ENCODE measurements at places on chromosomes 1 and 21.

DNA sequence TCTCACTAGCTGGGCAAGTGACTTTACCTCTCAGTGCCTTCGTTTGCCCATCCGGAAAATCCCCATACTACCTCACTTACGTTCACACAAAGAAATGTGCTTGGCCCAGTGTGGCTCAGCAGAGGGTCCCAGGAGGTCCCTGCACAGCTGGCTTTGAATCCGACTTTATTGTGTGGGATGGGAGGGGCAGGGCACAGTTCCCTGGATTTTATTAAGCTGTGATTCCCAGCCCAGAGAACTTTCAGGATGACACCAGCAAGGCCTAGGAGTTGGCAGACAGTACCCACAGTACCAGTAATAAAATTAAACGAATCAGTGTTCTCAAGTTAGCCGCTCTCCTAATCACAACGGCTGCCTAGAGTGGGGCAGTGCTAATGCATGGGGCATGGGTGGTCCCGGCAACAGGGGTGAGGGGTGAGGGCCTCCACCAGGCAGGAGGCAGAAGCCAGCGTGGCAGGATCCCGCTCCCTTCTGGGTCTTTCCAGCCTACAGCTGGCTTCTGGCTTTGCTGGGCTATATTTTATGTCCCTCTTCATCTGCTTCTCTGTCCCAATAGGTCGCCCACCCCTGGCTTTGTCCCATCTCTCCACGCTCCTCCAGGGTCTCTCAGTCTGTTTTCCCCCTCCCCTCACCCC is 74.9 kb downstream of the VWA5B1 start:
- DNase-seq: no peak

GRCh38 chr1:94538243-94538827 is 3.2 kb downstream of the F3 start:
- no peak for DNase-seq

DNA sequence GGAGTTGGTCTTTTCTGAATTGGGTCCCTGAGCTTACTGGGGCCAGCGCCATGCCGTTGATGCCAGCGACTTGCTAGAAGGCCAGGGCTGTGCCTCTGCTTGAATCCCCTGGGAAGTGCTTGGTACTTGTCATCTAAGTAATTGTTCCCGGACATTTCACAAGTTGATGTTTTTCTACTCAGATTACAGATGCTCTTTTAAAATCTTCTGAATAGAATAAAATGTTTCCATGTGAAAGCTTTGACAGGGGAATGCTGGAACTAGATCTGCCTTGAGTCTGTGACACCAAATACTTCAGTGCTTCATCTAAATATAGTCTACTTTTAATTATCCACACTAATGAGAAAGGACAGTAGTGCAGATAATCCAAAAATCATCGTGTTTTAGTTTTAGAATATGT is 38.3 kb downstream of the PTGFRN start:
- DNase-seq: no peak

- no peak for DNase-seq
These were observed 14.0 kb upstream of the SARS1 start for GRCh38 chr1:109199710-109200109.

DNA sequence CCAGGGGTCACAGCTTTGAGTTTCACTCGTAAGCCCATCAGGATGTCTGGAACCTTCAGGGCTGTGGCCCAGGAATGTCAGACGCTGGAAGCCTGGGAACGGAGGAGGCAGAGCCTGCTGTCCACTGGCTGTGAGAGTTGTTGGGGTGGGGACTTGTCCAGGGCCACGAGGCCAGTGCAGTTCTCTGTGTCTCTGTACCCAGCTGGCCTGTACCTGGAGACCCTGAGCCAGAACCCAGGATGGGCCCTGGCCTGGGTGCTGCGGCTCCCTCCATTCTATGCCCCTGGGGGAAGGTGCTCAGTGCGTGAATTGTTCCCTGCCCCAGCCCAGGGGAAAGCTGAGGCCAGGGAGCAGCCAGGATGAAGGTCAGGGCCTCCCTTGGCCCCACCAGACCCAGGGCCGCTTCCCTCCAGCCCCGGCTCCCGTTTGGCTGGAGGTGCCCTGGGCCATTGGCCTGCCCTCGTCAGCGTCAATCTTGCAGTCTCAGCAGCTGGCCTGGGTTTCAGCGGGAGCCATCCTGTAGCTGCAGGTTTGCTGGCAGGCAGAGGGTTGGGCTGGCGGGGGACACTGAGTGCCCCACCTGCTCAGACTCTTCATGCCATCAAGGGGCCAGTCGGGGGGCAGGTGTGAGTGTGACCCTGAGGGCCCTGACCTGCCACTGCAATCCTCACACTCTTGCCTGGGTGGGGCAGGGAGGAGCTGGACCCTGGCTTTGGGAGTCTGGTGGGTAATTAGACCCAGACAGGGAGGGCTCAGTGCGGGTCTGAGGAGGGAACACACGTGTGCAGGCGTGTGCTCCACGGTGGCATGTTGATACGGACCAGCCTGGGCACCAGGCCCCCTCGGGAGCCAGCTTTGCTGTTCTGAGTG is 724 bp upstream of the CALML6 start:
- DNase-seq: no peak

DNA sequence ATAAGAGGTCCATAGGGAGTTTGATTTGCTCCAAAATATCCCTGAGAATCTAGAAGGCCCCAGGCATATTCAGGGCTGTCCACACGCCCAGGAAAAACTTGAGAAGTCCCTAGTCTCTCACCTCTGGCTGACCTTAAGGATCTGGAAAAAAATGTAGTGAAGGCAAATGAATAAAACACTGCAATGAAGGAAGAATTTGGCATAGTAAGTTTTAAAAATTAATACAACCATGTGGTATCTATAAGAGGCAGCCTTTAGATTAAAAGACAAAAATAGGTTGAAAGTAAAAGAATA is 91.3 kb downstream of the COLGALT2 start:
- DNase-seq: no peak

- no peak for DNase-seq
These were observed 144.2 kb downstream of the SYT2 start for GRCh38 chr1:202565890-202566602.

GRCh38 chr1:190196020-190196419 is 281.6 kb downstream of the BRINP3 start:
- no peak for DNase-seq

DNA sequence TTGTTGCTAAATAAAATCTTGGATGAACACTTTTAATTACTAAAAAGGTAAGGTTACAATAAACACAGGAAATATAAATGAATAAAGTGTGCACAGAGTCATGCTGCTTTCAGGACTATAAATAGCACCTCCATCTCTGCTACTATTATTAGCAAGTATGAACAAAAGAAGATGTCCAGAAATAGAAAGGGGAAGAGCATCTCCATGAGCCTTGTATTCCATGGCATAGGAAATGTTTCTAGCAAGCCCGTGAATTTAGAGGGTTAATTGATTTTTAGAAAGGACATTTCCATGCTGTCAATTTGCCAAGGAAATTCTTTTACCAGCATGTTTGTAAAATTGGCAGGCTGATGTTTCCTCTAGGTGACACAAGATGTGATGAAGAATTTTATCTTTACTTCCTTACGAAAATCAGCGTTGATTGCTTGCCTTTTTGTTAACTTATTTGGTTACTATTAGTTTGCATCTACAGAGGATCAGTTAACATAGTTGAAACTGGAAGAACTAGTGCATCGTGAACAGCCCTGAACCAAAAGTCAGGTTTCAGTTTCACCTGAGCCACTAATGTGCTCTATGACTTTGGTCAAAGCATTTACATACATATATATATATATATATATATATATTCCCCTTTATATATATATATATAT is 45.3 kb downstream of the NR5A2 start:
- DNase-seq: no peak

DNA sequence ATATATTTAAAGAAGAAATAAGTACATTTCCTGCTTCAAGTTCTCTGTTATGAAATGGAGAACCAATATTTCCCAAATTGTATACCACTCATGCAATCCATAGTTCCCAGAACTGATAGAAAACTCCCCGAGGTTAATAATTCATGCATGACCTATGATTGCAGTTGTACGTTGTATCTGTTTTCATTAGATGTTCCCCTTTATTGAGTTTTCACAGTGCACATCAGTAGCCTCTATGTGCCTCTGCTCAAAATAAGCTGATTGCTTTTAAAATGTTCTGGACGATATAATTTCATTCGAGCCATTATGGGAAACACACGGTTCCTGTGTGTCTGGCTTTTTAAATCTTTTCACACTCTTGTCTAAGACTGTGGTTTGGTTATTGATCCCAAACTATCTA is 253.1 kb upstream of the KIAA0040 start:
- DNase-seq: no peak

GRCh38 chr1:150256554-150257341 is 826 bp upstream of the CA14 start:
- no peak for DNase-seq

GRCh38 chr1:115768549-115768948 is at the start of gene CASQ2:
CASQ2 (minus strand) TSS chr1:115768714; CDS start chr1:115768541, 173 bp downstream.
- DNase-seq: no peak

Measured in LNCaP clone FGC (cell line).